ENCODE measurements at places on chromosomes 5 and 9. TPM values are rescaled to one million over a fixed set of nuclear protein-coding genes. Genes with fewer than 3 reads are reported as not detected.

PTGR1 gene
- 152 TPM for total RNA-seq

HACD4 gene
- total RNA-seq: 2.6 TPM

CFAP77 gene
- total RNA-seq: 0.64 TPM

NOXA1 gene
- 5.3 TPM for total RNA-seq

PCDHB8 gene
- total RNA-seq: 2.6 TPM

RASEF gene
- total RNA-seq: 6.1 TPM

ABCA1 gene
- 31.1 TPM for total RNA-seq

CXCL14 gene
- total RNA-seq: 37.1 TPM

IFNA2 gene
- total RNA-seq: not detected

HMMR gene
- total RNA-seq: 11.0 TPM

RFK gene
- 17.6 TPM for total RNA-seq

YTHDC2 gene
- total RNA-seq: 43.4 TPM

QRFP gene
- not detected for total RNA-seq

ARSB gene
- total RNA-seq: 24.3 TPM

BTNL3 gene
- not detected for total RNA-seq

IFNK gene
- not detected for total RNA-seq

SPTLC1 gene
- total RNA-seq: 75.7 TPM

PCDHA10 gene
- 1.2 TPM for total RNA-seq

ZNF454 gene
- total RNA-seq: 6.9 TPM

Data from metanephros (tissue), 2 donors.